ENCODE measurements at places on chromosomes 1 and 21. TPM values are rescaled to one million over a fixed set of nuclear protein-coding genes. Genes with fewer than 3 reads are reported as not detected.

The PDE9A gene
- total RNA-seq: 9.6 TPM

The SLC6A17 gene
- not detected for total RNA-seq

The CSF1 gene
- total RNA-seq: 68.0 TPM

The ATP6V1G3 gene
- not detected for total RNA-seq

The KCNN3 gene
- total RNA-seq: 1.9 TPM

The GPR37L1 gene
- 0.05 TPM for total RNA-seq

The NKAIN1 gene
- not detected for total RNA-seq

GRCh38 chr1:4309676-4310320 is 344.6 kb upstream of the AJAP1 start:
- H3K27me3 ChIP-seq: peaks cover 16% of the 10 kb centered on the region
- H3K36me3 ChIP-seq: no peaks in the 10 kb centered on the region

GRCh38 chr1:156953571-156953970 is 33.1 kb downstream of the LRRC71 start:
- H3K4me3 ChIP-seq: no peak overlapping the region
- no peak for DNase-seq
- no peaks in the 10 kb centered on the region for H3K27me3 ChIP-seq
- H3K36me3 ChIP-seq: no peaks in the 10 kb centered on the region
- H3K27ac ChIP-seq: no peak overlapping the region

GRCh38 chr1:229034342-229034741 is 236.6 kb upstream of the RAB4A start:
- peak; percentile 88 for DNase-seq
- H3K4me3 ChIP-seq: no peak overlapping the region
- H3K36me3 ChIP-seq: no peaks in the 10 kb centered on the region
- no peak overlapping the region for H3K27ac ChIP-seq
- H3K27me3 ChIP-seq: no peaks in the 10 kb centered on the region

DNA sequence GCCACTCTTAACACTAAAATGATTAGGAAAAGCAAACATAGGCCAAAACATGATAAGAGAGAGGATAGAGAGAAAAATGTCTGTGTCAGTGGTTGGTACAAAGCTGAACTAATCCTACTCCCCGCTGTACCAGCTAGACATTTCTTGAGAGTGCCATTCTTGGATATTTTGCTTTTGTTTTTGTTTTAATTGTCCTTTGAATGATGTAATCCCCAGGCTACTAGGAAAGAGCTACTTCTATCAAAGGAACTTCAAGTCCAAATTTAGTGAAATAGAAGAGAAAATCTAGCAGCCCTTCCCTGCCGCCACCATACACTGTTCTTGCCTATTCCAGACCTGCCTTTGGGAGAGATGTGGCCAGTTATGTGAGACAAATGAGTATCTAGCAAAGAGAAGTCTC is 269.6 kb downstream of the GRIK1 start:
- DNase-seq: no peak
- H3K4me1 ChIP-seq: no peaks in the 10 kb centered on the region
- no peaks in the 10 kb centered on the region for H3K27me3 ChIP-seq
- no peak overlapping the region for H3K4me3 ChIP-seq
- no peaks in the 10 kb centered on the region for H3K36me3 ChIP-seq
- H3K27ac ChIP-seq: no peak overlapping the region

GRCh38 chr1:29876441-29876840 is 640.1 kb downstream of the PTPRU start:
- H3K4me3 ChIP-seq: no peak overlapping the region
- no peak for DNase-seq
- no peak overlapping the region for H3K27ac ChIP-seq
- H3K36me3 ChIP-seq: no peaks in the 10 kb centered on the region
- H3K4me1 ChIP-seq: no peaks in the 10 kb centered on the region

- no peaks in the 10 kb centered on the region for H3K27me3 ChIP-seq
- H3K36me3 ChIP-seq: peaks cover 1% of the 10 kb centered on the region
- H3K4me1 ChIP-seq: peaks cover 37% of the 10 kb centered on the region
- DNase-seq: no peak
- H3K4me3 ChIP-seq: no peak overlapping the region
Observed at GRCh38 chr1:23101887-23102286, 66.8 kb downstream of the LUZP1 start.

GRCh38 chr1:68140536-68140935 is 90.1 kb upstream of the DIRAS3 start:
- no peak overlapping the region for H3K4me3 ChIP-seq
- peaks cover 11% of the 10 kb centered on the region for H3K36me3 ChIP-seq
- H3K27ac ChIP-seq: no peak overlapping the region
- H3K27me3 ChIP-seq: no peaks in the 10 kb centered on the region

GRCh38 chr1:14913482-14914177 is 239.9 kb upstream of the TMEM51 start:
- H3K4me3 ChIP-seq: no peak overlapping the region

GRCh38 chr1:230230273-230230672 is 163.2 kb downstream of the GALNT2 start:
- H3K4me3 ChIP-seq: no peak overlapping the region
- H3K36me3 ChIP-seq: no peaks in the 10 kb centered on the region
- H3K27me3 ChIP-seq: no peaks in the 10 kb centered on the region
- DNase-seq: no peak

DNA sequence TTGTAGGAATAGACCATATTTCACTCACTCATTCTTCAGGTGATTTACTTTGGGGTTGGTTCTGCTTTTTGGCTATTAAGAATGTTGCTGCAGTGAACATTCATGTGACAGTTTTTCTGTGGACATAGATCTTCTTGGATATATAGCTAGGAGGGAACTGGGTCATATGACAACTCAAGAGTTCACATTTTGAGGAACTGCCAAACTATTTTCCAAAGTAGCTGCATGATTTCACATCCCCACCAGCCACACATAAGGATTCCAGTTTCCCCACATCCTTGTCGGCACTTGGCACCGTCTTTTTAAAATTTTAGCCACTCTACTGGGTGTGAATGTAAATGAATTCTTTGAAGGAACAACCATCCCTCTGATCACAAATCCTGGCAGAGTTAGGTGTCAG is 126.0 kb downstream of the PRDM2 start:
- peaks cover 3% of the 10 kb centered on the region for H3K27me3 ChIP-seq
- H3K27ac ChIP-seq: no peak overlapping the region
- no peak overlapping the region for H3K4me3 ChIP-seq
- H3K36me3 ChIP-seq: peaks cover 27% of the 10 kb centered on the region
- H3K4me1 ChIP-seq: peaks cover 3% of the 10 kb centered on the region

GRCh38 chr1:111738436-111739193 is 580 bp downstream of the INKA2 start:
- H3K4me1 ChIP-seq: peaks cover 69% of the 10 kb centered on the region
- H3K27me3 ChIP-seq: peaks cover 26% of the 10 kb centered on the region
- peak overlapping the region; percentile 73 for H3K4me3 ChIP-seq
- DNase-seq: peak; percentile 93
- H3K36me3 ChIP-seq: no peaks in the 10 kb centered on the region

DNA sequence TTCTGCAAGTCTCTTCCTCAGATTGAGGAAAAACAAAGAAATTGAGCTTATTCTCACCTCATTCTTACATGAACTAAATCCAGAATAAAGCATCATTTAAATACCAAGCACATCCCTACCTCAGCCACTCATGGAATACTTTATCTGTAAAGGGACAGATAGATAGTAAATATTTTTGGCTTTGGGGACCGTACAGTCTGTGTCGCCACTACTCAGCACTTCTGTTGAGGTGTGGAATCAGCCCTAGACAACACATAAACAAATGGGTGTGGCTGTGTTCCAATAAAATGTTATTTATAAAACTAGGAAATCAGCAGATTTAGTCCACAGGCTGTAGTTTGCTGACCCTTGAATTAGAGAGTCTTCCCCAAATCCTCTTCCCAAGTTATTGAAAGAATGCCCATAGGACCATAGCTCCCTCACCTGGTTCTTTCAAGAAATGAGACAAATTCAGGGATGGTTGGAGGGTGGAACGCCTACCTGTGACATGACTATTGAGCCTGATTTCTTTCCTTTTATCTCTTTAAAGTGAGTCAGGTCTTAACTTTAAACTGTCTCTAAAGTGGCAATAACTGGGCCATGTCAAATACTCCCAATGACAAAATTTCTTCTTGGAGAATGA is 878.5 kb downstream of the USP25 start:
- no peak for DNase-seq
- no peaks in the 10 kb centered on the region for H3K27me3 ChIP-seq
- no peak overlapping the region for H3K27ac ChIP-seq
- no peaks in the 10 kb centered on the region for H3K36me3 ChIP-seq
- no peaks in the 10 kb centered on the region for H3K4me1 ChIP-seq

GRCh38 chr1:71809085-71809484 is 473.3 kb downstream of the NEGR1 start:
- no peaks in the 10 kb centered on the region for H3K27me3 ChIP-seq
- H3K4me3 ChIP-seq: no peak overlapping the region
- no peaks in the 10 kb centered on the region for H3K4me1 ChIP-seq
- DNase-seq: no peak
- H3K36me3 ChIP-seq: no peaks in the 10 kb centered on the region

GRCh38 chr1:165060285-165060793 is 296.2 kb downstream of the LMX1A start:
- no peak for DNase-seq
- H3K4me3 ChIP-seq: no peak overlapping the region
- no peaks in the 10 kb centered on the region for H3K36me3 ChIP-seq
- H3K27ac ChIP-seq: no peak overlapping the region

DNA sequence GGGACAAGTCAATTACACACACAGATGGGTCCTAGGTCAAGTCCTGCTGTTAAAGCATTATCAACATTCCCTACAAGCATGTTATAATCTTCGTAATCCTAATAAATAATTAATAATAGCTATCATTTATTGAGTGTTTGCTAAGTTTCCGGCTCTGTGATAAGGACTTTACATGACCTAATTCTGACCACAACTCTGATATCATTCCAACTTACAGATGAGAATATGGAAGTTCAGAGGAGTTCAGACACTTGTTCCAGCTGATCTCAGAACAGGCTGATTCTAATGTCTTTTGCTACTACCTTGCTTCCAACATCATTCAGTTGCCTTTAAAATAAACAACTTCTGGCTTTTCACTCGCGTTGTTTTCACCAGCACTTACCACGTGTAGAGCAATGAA is 770.1 kb upstream of the CXADR start:
- H3K36me3 ChIP-seq: no peaks in the 10 kb centered on the region
- no peaks in the 10 kb centered on the region for H3K27me3 ChIP-seq
- DNase-seq: no peak
- no peak overlapping the region for H3K27ac ChIP-seq

- H3K36me3 ChIP-seq: no peaks in the 10 kb centered on the region
- H3K4me1 ChIP-seq: no peaks in the 10 kb centered on the region
- no peak overlapping the region for H3K27ac ChIP-seq
- no peak for DNase-seq
- no peak overlapping the region for H3K4me3 ChIP-seq
- H3K27me3 ChIP-seq: no peaks in the 10 kb centered on the region
Observed at GRCh38 chr1:221239181-221239580, 359.9 kb downstream of the HLX start.

Measured in left lung (tissue), 14 donors.